Suppressor macrophage treated with lipopolysaccharide for 1 hour (primary cell): ENCODE measurements at places on chromosomes 6 and 20.

GRCh38 chr6:169978615-169979161, 227.3 kb downstream of the ERMARD start:
- DNase-seq, result no peak

- DNase-seq, result no peak
These were observed 7.9 kb upstream of the CPNE5 start for GRCh38 chr6:36847152-36847551.

DNA sequence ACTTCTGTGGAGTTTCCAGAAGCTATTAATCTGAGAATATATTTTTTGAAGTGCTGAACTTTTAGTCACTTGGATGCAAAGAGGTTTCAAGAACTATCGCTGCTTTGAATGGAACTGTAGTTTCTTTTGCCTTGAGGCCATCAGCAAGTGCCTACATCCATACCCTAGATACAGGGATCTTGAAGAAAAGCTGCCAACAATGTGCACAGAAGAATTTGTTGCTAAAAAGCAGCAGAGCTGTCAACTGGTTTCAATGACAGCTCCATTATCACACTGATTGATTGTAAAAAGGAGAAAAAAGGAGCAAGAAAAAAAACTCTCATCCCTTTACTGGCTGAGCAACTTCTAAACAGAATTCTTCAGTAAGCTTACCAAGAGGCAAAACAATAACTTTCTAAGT, 251.0 kb upstream of the NRSN1 start:
- no peak for DNase-seq

GRCh38 chr20:1108437-1108920, 9.9 kb upstream of the PSMF1 start:
- DNase-seq, result peak; percentile 76

DNA sequence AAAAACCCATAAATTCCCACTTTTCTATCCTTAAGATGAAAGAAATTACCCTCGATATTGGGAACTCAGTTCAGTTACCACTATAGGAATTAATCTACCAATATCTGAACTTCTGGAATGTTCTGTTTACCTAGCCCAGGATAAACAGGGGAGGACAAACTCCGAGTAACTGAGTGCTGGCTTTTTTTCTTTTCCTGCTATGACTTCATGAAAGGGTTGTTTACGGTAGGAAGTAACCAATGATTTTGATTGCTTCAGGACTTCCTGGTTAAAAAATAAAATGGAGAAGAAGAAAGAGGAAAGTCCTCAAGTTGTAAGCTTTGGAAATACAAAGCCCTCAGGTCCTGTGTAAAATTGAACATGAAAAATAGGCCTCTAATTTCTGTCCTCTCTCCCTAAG, 167.7 kb downstream of the ZNF217 start:
- DNase-seq, result peak; percentile 39

GRCh38 chr6:93494057-93494456, 74.7 kb upstream of the EPHA7 start:
- no peak for DNase-seq

- no peak for DNase-seq
These were observed 91.5 kb upstream of the MLN start for GRCh38 chr6:33895296-33895695.

- no peak for DNase-seq
These were observed 285.9 kb downstream of the ALDH8A1 start for GRCh38 chr6:134663800-134664535.

- peak; percentile 84 for DNase-seq
These were observed 21.8 kb downstream of the FAM209B start for GRCh38 chr20:56554869-56555268.

DNA sequence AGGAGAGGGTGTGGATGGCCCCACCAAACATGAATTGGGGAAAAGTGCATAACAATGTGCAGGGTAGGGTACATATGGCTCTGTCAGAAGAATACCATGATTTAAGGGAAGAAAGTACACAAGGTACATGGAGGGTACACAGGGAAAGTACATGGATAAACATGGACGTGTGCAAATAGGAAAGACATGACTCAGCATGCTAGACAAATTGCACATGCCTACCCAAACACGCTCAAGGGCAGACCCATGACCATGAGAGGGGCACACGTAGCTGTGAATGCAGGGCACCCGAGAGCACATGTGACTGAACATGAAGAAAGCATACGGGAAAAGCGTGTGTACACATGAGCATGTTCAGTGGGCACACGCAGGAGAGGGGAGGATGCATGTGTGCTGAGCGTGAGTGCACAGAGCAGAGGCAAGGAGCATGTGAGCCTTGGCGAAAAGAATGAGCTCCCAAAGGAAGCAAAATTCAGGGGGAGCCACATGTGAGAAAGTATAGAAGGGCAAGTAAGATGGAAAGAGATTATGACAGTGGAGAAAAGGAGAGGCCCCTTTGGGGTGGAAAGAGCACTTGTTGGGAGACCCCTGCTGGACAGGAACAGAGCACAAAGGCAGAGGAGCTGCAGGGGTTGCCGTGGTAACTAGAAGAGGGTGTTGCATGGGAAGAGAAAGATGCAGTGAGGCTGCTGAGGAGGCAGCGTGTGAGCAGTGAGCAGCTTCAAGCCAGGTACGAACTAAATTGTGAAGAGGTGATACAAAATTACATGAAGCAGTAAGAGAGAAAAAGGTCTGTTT, 17.8 kb downstream of the OR2H2 start:
- no peak for DNase-seq

GRCh38 chr6:12992770-12993169, 276.2 kb downstream of the PHACTR1 start:
- DNase-seq, result no peak

GRCh38 chr20:11140359-11140758, 466.6 kb upstream of the JAG1 start:
- no peak for DNase-seq

DNA sequence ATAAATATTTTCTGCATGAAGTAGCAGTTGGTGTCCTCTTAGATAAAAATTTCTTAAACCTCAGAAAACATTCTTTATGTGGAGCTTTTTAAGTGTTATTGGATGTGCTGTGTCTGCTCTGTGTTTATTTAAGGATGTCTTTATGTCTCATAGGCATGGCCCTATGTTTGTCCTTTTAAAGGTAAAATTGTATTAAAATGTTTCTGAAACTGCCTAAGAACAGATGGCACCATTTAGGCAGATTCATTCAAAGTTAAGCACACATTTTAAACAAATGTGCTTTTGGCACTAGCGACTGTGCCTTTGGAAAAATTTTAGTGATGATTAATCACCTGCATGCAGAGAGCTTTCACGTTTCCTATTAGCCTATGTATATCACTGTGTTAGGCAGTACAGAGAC, 125.2 kb downstream of the KIF6 start:
- no peak for DNase-seq

- DNase-seq, result no peak
These were observed 23.0 kb downstream of the APCDD1L start for GRCh38 chr20:58492074-58492718.

DNA sequence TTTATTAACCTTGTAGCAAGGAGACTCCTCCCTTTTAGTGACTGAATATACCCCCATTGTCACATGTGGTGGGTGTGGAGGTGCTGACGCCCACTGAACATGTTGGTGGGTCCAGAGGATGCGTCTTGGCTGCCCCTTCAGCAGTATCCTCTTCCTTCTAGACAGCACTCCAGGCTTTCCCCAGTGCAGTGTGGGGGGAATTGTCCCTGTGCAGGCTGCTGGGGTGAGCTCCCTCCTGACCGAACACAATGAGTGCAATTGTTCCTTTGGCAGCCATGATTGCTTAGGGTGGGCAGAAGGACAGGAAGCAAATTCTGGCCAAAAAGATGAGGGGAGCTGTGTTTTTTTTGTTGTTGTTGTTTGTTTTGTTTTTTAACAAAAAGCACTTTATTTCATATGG, 209.3 kb upstream of the PDE10A start:
- no peak for DNase-seq

- DNase-seq, result no peak
These were observed 17.5 kb downstream of the TMX4 start for GRCh38 chr20:8002056-8002455.

DNA sequence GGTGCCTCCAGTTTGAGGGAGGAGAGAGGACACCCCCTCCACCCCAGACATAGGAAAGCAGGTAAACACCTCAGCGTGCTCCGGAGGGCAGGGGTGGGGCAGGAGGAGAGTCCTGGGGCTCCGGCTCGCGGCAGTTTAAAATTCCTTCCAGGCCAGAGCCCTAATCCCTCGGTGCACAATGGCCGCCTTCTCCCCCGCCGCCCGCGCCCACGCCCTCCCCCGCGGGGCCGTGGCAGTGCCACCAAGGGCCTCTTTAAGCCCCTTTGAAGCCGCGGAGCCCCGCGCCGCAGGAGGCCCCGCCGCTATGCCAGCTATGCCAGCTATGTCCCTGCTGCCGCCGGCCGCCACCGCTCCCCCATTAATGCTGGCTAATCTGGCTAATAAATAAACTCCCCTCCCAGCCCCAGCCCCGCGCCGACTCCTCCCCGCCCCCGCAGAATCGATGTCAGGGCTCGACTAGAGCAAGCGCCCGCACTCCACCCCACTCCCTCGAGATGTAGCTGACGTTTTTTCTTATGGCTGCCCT, 125.1 kb downstream of the MRPL14 start:
- DNase-seq, result no peak

DNA sequence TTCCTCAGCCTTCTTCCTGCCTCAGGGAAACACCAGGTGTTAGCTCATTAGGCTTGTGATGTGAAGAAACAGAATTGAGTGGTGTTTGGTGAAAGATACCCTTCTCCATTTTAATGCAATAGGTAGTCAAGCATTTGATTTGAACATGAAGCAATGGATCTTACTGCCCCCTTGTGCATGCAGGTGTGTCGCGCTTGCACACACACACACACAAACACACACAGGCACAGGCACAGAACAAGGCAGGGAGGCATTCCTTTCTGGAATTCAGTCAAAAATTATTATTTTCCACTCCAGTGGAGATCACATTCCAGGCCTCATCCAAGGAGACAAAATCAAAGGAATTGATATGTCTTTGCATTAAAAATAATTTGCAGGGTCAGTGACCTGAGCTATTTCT, 667.0 kb upstream of the MARCKS start:
- DNase-seq, result no peak

- no peak for DNase-seq
These were observed 97.7 kb upstream of the BCLAF1 start for GRCh38 chr6:136387316-136387715.

DNA sequence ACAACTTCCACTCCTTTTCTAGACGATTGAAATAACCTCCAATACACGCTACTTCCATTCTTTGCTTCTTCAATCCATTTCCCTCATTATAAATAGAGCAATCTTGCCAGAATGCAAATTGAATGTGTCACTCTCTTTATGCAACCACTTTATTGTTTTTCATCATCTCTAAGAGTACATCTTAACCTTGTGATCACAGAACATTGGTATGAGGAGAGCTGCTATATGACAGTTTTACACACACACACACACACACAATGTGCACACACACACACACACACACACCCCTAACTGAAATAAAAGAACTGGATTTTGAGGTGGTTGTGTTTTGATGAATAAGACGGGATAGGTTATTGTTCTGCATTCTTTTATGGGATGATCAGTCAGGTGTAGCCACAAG, 187.0 kb downstream of the HDGFL1 start:
- DNase-seq, result no peak

- DNase-seq, result peak; percentile 32
These were observed 63.2 kb upstream of the BMP2 start for GRCh38 chr20:6704132-6704861.

- peak; percentile 94 for DNase-seq
These were observed 1.9 kb downstream of the PPP1R18 start for GRCh38 chr6:30684386-30685156.

DNA sequence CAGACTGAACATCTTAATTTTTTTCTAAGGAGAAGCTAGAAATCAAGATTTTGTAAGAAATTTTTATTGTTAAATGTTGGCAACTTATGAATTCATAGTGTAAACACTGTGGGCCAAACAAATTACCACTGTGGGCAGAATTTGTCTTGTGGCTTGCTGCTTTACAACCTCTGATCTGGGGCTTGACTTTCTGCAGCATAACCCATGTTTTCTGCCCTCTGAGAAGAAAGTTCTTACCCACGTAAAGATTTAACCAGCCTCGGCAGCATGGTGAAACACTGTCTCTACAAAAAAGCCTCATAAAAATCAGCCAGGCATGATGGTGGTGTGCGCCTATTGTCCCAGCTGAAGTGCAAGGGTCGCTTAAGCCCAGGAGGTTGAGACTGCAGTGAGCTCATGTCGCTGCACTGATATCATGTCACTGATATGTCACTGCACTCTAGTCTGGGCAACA, 12.9 kb downstream of the ITCH start:
- no peak for DNase-seq

- DNase-seq, result no peak
These were observed 671.8 kb downstream of the QKI start for GRCh38 chr6:164086076-164086887.

DNA sequence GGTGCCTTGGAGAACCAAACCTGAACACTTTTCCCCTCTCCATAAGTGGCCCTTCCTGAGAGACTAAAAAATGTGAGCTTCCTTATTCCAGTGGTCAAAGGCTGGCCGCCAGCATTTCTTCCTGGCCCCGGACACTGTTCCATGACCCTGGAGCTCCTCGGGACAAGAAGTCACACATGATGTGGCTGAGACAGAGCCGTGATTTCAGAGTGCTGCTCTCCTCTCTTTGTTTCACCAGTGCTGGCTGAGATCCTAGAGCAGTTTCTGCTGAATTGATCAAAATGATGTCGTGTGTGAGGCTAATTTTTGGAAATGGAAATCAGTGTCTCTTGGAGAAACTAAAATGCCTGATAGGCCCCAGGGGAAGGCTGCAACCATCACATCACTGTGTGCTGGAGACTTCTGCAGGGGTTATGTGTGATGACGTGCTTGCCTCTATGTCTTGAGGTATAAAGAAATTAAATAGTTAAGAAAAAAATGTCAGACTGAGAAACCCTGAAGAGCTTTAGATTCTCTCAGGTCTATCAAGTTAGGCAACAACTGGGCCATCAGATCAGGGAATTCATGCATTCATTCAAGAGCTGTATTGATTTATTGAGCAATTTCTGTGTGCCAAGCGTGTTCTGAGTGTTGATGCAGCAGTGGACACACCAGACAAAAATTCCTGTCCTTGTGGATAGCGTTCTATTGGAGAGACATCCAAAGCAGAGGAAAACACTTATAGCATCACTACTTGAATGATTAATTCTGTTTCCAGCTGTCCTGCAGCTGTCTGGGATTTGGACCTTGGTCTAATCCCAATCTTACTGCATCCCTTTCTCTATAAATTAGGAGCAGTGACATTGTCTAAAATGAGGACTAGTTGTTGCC, 72.7 kb upstream of the CCN6 start:
- no peak for DNase-seq

DNA sequence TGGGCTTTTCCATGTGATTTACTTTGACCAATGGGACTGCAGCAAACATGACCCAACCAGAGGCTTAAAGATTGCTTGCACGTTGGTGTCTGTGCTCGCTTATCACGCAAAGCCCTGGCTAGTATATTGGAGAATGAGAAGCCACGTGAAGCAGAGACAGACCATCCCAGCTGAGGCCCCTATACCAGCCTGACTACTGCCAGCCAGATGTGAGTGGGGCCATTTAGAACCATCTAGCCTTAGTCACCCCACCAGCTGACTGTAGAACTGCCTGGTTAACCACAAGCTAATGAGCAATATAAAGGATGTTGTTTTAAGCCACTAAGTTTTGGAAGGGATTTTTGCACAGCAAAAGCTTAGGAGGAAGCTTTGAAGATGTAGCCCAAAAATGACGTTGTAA, 74.5 kb downstream of the MACROD2 start:
- no peak for DNase-seq

- no peak for DNase-seq
These were observed 183.9 kb upstream of the MAP3K7 start for GRCh38 chr6:90770778-90771177.

GRCh38 chr6:3386374-3386857, 70.4 kb downstream of the SLC22A23 start:
- DNase-seq, result no peak
